WTC11 (cell line): ENCODE measurements at places on chromosomes 13 and 19. TPM values are rescaled to one million over a fixed set of nuclear protein-coding genes. Genes with fewer than 3 reads are reported as not detected.

GRCh38 chr19:50258918-50259372 is 55.5 kb downstream of the MYH14 start:
- DNase-seq = peak; percentile 84

GRCh38 chr19:57273014-57273413 is 7.3 kb upstream of the ZNF460 start:
- DNase-seq = no peak

SHD gene
- 2.0 to 3.6 TPM (median 3.4 TPM) in 3 replicates for total RNA-seq

DNA sequence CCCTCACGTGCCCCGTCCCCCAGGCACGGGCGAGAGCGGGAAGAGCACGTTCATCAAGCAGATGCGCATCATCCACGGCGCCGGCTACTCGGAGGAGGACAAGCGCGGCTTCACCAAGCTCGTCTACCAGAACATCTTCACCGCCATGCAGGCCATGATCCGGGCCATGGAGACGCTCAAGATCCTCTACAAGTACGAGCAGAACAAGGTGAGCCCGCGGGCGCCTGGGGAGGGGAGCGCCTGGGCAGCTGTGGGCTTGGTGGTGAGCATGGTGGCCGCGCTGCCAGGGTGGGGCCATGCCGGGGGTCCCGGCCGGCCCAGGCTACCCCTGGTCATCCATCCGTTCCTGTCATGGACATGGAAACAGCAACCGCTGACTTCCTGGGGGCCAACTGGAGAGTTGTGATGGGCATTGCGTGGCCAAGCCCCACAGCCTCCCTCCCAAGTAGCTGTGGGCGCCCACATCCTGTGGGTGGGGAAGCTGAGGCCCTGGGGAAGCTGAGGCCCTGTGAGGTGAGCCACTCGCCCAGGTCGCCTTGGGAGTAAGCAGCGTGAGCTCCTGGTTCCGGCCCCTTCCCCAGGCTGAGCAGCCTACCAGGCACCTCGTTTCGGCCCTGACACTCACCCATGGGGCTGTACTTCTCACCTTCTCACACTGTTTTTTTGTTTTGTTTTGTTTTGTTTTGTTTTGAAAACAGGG is 16.1 kb downstream of the GNA11 start:
- DNase-seq = no peak

DNA sequence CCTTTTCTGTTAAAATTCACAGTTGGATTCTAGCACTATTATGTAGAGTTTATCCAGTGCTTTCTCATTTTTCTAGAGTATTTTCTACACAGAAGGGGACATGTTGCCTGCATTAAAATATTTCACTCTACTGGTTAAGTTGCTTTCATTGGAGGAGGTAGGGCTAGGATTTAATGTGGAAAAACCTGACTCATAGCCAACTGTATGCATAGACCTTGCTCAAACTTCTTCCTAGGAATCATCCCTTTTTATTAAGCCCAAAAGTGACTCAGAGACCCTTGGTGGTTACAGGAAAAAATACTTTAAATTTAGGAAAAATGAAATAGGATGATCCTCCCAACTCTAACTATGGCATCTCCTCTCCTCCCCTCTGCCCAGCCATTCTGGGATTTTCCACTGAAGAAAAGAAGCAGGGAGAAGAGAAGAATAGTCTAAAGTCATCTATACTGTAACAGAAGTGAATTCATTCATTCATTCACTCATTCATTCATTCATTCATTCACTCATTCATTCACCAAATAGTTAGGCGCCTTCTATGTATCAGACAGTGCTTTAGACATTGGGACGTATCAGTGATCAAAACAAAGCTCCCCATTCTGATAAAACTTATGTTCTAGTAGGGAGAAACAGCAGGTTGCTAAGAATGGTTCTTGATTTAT is 109.0 kb upstream of the HTR2A start:
- no peak for DNase-seq

AP1M2 gene
- total RNA-seq = 127 to 176 TPM (median 174 TPM) in 3 replicates

GRCh38 chr19:33948651-33949335 is 152.1 kb downstream of the KCTD15 start:
- DNase-seq = no peak

GRCh38 chr13:101520672-101521071 is 68.2 kb downstream of the ITGBL1 start:
- no peak for DNase-seq

LILRA5 gene
- total RNA-seq = 0.25 TPM in 1 of 3 replicates, not detected in the others

DNA sequence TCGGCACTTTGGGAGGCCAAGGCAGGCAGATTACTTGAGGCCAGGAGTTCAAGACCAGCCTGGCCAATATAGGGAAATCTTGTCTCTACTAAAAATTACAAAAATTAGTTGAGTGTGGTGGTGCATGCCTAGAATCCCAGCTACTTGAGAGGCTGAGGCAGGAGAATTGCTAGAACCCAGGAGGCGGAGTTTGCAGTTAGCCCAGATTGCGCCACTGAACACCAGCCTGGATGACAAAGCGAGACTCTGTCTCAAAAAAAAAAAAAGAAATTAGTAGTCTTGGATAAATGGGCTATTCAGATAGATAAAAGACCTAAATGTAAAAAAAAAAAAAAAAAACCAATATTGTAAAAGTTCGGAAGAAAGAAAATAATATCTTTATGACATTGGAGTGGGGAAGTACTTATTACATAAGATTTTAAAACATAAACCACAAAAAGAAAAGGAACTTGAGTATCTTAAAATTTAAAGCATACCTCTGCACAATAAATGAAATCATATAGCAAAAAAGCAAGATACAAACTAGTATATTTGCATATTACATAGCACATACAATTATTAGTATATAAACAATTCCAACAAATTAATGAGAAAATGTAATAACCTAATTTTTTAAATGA is 26.7 kb upstream of the RNASEH2B start:
- no peak for DNase-seq

SIGLEC11 gene
- total RNA-seq = not detected in 3 replicates

ZNF208 gene
- total RNA-seq = not detected in 3 replicates

DNA sequence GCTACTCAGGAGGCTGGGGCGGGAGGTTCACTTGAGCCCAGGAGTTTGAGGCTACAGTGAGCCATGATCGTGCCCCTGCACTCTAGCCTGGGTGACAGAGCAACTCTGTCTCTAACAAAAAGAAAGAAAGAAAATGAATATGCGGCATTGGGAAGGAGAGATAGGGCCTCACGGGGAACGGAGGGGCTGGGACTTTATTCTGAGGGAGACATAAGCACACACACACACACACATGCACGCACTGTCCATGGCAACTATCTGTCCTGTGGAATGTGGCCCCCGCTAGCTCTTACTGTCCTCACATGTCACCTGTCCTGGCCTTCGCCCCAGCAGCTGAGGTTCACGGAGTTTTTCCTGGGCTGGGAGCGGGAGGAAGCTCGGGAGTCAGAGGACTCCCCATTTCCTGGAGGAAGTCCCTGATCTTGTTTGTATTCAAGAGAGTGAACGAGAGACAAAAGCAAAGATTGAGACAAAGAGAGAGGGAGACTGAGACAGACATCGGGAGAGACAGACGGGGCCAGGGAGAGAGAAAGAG is 654 bp downstream of the STAP2 start:
- DNase-seq = no peak
